ENCODE measurements at places on chromosomes 3 and 15.

DNA sequence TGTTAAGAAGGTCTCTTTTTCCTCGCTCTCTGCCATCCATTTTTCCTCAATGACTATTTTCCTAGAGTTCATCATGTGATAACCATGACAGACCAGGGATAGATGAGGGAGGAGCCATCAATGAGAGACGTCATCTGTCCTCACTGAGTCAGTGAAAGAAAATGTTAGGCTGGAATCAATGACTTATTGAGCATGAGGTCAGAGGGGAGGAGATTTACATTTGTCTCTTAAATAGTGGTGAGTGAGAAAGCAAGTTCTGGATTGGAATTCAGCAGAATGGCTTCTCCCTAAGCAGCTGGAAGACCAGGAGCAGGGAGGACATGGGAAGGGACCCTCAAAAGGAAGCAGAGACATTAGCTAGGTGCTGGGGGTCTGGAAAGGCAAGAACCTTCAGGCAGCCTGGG lies 28.2 kb upstream of the USP3 start:
- no peak for DNase-seq

DNA sequence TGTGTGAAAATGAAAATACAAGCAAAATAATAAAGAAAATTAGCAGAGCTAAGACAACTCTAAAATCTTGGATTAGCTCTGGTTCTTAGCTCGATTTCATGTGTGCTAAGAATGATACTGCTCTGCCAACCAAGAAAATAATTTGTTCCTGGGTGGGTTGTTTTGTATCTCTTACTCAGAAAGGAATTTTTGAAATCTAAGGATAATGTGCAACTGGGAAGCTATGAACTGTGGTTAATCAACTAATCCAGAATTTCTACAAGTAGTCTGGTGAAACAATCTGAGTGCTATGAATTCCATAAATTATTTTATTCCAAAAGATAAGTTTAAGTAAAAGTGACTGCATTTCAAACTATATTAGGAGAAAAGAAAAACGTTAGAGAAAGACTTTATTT lies 92.0 kb downstream of the TFDP2 start:
- DNase-seq: no peak

GRCh38 chr3:40456940-40457823 lies at the start of gene RPL14:
Gene RPL14 (plus strand): TSS chr3:40457339. CDS start chr3:40457472, 133 bp downstream.
- peak; percentile 95 for DNase-seq

DNA sequence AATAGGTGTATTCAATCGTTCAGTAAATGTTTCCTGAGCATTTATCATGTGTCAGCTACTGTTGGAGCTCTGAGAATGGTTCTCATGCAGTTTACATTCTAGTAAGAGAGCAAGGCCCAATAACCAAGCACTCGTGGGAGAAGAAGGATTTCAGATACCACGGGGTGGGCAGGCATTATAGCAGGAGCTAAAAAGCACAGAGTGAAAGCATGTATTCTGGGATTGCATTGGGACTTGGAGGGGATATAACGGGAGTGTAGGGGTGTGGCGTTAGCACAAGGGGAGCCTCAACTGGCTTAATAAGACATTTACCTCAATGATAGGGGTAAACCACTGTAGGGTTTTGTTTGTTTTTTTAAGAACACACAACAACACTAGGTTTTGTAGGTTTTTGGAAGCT lies 1.6 kb upstream of the SIAH2 start:
- DNase-seq: no peak

DNA sequence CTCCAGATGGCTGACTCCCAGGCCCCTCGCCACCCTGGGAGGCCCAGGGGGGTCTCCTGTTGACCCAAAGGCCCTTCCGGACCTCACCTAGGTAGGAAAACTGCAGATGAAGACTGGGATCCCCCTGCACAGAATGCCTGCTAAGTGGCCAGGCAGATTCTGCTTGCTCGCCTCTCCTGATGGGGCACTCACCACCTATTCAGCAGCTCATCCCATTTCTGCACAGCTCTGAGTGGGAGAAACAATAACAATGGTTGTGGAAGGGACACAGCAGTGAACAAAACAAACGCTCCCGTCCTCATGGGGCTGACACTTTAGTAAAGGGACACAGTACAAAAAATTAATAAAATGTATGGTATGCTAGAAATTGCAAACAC lies 24.9 kb upstream of the FGD5 start:
- no peak for DNase-seq

DNA sequence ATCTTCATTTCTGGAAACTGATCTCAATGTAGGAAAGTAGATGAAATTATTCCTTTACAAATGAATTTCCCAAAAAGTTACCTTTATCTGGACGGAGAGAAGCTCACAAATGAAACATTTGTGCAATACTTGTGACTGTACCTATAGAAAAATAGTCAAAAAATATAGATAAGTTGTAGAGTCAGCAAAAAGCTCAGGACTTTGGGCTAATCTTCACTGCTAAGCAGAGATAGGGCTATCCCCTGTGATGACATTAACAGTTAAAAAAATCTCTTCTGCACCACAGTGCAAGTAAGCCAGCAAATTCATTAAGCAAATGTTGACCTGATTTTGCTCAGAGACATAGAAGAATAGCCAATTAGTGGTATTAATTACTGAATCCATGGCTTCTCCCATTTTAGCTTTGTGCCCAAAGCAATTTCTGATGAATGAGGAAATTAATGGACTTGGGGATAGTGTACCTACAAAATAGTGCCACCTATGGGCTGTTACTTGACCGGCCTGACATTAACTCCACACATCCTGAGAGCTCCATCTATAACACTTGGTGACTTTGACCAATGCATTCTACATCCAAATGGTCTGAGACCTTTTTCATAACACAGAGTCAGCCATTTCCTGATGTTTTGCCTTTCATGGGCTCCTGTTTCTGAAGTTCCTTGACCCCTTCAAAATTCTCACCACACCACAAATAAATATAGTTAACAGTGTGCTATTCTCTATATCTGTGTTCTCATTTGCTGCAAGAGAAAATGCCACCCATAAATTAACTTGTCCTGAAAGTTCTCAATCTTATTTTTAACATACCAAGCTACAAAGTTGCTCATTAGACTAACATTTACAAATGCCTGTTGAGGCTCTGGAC lies 105.0 kb downstream of the SSR3 start:
- DNase-seq: no peak

DNA sequence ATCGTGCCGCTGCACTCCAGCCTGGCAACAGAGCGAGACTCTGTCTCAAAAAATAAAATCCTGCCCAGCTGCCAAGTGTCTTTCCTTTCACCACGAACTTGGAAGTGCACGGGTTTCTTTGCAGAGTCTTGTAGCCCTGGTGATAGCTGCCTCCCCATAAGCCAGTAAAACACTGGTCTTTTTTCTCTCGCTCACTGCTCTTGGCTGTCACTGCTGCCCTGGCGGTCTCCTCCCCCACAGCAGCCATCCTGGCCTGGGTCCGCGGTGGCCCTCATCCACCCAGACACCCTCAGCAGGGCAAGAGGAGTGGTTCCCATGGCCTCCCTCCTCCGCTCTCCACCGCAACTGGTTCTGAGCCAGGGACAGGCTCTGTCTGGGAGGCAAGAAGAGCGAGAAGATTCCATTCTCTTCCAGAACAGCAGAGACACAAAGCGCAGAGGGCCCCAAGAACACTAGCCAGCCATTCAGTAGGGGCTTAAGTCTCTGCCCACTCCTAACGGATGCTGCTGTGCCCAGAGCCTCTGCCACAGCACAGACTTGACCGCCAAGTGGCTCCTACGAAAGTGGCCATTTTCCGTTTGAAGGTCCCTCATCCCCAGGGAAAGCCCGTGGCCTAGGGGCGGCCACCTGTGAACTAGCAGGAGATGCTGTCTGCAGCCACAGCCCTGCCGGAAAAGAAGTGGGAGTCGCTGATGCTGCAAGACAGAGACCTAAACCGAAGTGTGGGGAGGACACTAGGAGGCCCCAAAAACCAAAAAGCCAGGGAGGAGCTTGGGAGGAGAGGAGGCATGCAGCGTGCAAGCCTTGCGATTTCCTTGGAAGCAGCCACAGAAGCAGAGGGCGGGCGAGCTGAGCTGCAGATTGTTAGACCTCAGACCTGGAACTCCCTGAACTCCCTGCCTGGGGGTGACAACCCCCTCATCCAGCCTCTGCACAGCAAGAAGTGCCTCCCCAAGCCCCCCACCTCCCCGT lies 44.1 kb downstream of the KLHL25 start:
- DNase-seq: peak; percentile 83

- DNase-seq: no peak
Observed at GRCh38 chr15:42549032-42549491, 424 bp downstream of the HAUS2 start.

GRCh38 chr3:39419742-39420315 lies 13.3 kb downstream of the RPSA start:
- DNase-seq: no peak

Data from right forelimb (tissue), 1 donor.